CD4-positive, alpha-beta T cell treated with Interleukin-4 for 1 hour (primary cell): ENCODE measurements at places on chromosomes 4 and X.

- no peak for DNase-seq
Observed at GRCh38 chr4:110620691-110621327, 2.1 kb downstream of the PITX2 start.

GRCh38 chr4:32254216-32254615 is 1534.0 kb downstream of the PCDH7 start:
- DNase-seq, result no peak

DNA sequence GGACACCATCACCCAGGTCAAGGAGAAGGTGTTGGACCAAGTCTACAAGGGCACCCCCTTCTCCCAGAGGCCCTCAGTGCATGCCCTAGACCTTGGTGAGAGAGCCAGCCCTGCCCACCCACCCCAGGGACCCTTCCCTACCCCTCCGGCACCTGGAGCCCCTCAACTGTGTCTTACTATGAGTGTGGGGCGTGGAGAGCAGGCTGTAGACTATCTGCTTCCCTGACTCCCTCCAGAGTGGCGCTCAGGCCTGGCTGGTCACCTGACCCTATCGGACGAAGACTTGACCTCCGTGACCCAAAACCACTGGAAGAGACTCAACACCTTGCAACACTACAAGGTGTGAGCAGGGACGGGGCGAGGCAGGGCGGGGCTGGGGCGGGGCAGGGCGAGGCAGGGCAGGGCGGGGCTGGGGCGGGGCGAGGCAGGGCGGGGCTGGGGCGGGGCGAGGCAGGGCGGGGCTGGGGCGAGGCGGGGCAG is 4.7 kb upstream of the SRPK3 start:
- DNase-seq, result no peak

GRCh38 chr4:181372014-181372413 is 871.2 kb upstream of the TENM3 start:
- DNase-seq, result no peak

GRCh38 chrX:154775419-154776349 is 13.0 kb downstream of the DKC1 start:
- no peak for DNase-seq

GRCh38 chrX:79162076-79162475 is 17.6 kb downstream of the GPR174 start:
- DNase-seq, result no peak

- DNase-seq, result peak; percentile 16
Observed at GRCh38 chr4:143514497-143514896, 995 bp downstream of the SMARCA5 start.

DNA sequence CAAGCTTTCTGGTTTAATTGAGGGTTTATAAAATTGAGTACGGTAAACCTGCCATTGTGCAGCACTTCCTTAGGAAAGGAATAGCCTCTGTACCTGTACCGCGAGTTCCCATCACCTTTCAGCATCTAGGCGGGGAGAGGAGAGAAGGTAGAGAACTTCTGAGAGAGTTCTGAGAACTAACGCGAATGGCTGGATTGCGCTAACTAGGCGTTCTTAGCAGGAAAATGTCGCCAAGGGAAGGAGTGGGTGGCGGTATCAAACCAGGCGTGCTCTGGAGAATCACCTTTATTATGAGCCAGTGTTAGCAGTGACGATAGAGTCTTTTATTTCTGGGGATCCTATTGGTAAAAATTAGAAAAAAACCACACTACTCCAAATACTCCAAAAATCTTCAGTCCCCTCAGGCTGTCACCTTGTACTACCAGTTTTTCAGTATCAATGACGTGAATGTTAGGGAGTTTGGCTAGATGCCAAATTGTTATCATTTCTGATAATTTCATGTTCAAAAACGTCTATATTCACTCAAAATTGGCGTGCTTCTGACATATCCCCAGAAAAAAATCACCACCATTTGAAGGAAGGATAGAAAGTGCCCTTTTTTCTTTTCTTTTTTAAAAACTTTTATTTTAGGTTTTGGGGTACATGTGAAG is 1.4 kb downstream of the UGT8 start:
- DNase-seq, result no peak

DNA sequence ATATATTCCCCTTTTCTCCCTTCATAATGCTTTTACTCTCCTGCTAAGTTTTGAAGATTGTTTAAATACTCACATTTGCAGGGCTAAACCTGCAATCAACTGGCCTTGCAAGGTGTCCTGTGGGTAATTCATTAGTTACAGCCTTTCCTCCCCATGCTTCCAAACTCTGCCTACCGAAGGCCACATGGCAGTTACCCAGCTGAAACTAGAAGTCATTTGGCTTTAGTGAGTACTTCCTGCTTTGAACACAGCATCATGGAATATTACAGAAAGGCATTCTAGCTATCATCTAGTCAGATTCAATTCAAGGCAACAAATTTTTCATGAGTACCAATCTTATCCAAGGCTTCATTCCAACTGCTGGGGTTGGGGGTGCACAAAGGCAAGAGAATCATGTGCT is 55.6 kb downstream of the SRPX start:
- DNase-seq, result no peak

GRCh38 chrX:70995338-70995737 is 64.4 kb upstream of the SLC7A3 start:
- no peak for DNase-seq

GRCh38 chr4:13830449-13830848 is 202.9 kb upstream of the BOD1L1 start:
- no peak for DNase-seq

GRCh38 chr4:48296365-48296764 is 26.7 kb upstream of the TEC start:
- DNase-seq, result no peak
